ENCODE measurements at places on chromosomes 5 and 9.

DNA sequence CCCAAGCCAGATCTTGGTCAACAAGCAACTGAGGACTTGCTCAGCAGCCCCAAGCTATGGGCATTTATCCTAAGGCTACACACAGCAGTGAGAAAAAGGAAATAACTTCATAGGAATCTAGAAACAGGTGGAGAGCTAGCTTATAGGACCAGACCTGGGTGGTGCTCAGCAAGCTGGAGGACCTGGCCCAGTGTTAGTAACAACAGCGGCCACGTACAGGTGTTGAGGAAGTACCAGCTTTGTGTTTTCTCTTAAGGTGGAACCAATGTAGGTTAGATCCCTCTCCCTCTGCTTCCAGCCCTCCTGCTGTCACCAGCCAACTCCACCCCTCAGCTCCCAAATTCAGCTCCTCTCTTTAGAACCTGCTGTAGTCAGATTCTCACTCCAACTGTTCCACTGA, 43.4 kb downstream of the IRF1 start:
- no peak for DNase-seq

- no peak for DNase-seq
Observed at GRCh38 chr5:54852007-54852406, 133.4 kb downstream of the ESM1 start.

GRCh38 chr9:78682216-78682615, 385.3 kb downstream of the PSAT1 start:
- no peak for DNase-seq

GRCh38 chr5:60668686-60669304, 31.2 kb downstream of the DEPDC1B start:
- peak; percentile 31 for DNase-seq

- no peak for DNase-seq
Observed at GRCh38 chr5:43780586-43780985, 177.6 kb downstream of the NNT start.

GRCh38 chr9:123239726-123240125, 28.7 kb downstream of the STRBP start:
- no peak for DNase-seq

GRCh38 chr9:7103771-7104170, 346.0 kb downstream of the KDM4C start:
- DNase-seq, result no peak
